ENCODE measurements at places on chromosomes 3 and 15. TPM values are rescaled to one million over a fixed set of nuclear protein-coding genes. Genes with fewer than 3 reads are reported as not detected.

Gene ISLR
- not detected for total RNA-seq

Gene CYP8B1
- total RNA-seq = not detected

Gene CRYGS
- 3.1 TPM for total RNA-seq

Gene ACKR4
- 0.51 TPM for total RNA-seq

Gene C3orf49
- total RNA-seq = not detected

Gene LRRC2
- total RNA-seq = not detected

Gene GABRG3
- total RNA-seq = not detected

Gene DPPA2
- total RNA-seq = not detected
